ENCODE measurements at places on chromosomes 2 and 18. TPM values are rescaled to one million over a fixed set of nuclear protein-coding genes. Genes with fewer than 3 reads are reported as not detected.

Gene LBX2
- total RNA-seq, result 1.2 TPM

DNA sequence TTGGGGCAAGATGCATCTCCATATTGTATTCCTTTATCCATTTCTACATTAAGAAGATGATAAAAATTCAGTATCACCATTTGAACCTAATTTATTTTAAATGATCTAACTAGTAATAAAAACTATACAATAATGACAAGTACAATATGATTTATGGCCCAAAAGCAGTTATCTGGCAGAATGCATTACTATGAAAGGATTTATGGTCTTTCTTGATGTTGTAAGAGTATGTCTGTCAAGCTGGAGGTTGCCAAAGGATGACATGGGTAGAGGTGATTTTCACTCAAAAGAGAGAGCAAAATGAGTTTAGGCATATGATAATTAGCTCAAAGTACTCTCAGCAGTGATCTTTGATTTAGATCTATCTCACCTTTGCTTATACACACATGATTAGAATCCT lies 54.2 kb upstream of the MAP2 start:
- H3K27me3 ChIP-seq, result no peaks in the 10 kb centered on the region
- H3K4me1 ChIP-seq, result no peaks in the 10 kb centered on the region
- no peak for DNase-seq

DNA sequence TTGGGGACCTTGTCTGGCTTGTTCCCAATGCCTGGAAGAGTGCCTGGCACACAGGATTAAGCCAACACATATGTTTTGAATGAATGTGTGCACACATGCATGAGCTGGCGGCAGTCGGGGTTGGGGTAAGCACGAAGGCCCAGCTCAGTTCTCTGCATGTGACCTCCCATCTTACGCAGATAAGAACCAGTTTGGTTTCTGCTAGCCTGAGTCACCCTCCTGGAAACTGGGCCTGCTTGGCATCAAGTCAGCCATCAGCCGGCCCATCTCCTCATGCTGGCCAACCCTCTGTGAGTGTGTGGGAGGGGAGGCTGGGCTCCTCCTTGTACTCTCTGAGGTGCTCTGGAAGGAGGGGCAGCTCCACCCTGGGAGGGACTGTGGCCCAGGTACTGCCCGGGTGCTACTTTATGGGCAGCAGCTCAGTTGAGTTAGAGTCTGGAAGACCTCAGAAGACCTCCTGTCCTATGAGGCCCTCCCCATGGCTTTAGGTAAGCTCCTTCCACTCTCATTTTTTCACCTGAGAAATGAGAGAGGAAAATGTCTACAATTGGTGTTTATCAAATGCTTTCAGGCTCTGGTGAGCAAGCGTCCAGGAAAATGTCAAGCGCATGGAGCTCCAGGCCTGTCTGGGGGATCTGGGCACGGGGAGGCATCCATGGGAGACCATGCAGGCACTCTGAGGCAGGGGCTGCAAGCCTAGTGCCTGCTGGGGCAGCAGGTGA lies 9.7 kb upstream of the IL1RN start:
- H3K4me1 ChIP-seq, result peaks cover 19% of the 10 kb centered on the region
- H3K27ac ChIP-seq, result peak overlapping the region; percentile 91
- H3K36me3 ChIP-seq, result peaks cover 2% of the 10 kb centered on the region
- peak; percentile 79 for DNase-seq

DNA sequence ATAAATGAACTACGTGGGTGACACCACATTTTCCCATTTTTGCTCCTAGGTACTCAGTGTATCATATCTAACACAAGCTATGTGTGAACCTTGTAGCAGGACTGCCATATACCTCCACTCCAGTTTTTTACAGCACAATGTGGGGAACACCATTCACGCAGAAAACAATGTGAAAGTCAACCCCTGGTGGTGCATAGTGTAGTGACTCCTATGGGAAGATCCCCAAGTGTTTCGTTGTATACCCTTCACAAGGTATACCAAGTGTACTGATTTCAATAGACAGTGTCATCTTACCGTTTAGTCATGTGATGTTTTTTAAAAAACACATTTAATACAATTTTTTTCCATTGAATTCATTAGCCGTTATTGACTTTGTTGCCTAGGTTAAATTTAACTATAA lies 68.1 kb downstream of the ANKRD12 start:
- H3K27me3 ChIP-seq, result no peaks in the 10 kb centered on the region
- no peak overlapping the region for H3K4me3 ChIP-seq

Gene EFHD1
- 1.0 TPM for total RNA-seq

DNA sequence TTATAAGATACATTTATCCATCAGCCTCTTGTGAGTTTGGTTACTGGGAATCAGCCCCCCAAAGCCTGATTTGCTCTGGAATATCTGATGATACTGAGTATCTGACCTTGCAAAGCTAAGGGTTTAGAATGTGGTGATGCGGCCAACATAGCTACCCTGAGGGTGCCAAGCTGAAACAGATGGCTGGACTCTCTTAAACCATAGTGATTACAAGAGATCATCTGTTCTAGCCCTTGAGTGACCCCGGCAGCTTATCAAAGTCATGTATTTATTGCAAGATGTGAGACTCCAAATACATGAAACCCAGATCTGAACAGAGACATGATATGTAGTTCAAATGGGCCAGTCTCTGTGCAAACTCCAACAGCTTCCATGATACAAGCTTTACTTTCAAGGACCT lies 78.2 kb upstream of the CABLES1 start:
- H3K27me3 ChIP-seq, result peaks cover 6% of the 10 kb centered on the region
- DNase-seq, result no peak
- no peak overlapping the region for H3K4me3 ChIP-seq
- no peak overlapping the region for H3K27ac ChIP-seq
- no peaks in the 10 kb centered on the region for H3K36me3 ChIP-seq

DNA sequence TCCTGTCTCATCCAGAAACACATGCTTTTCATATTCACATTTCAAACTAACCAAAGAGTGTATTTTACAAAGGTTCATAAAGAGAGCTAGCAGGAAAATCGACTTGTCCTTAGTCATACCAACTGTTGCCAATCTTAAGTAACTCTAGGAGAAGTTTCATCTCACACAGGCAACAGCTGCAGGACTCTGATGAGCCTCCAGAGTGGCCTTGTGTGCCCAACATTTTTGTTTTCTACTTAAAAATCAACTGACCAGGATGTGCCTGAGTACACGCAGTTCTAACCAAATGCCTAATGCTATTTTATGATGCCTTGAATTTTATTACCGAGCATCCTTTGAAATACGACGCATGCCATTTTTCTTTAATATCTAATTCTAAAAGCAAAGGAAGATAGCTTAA lies 595.9 kb upstream of the LRRTM4 start:
- H3K27me3 ChIP-seq, result no peaks in the 10 kb centered on the region
- no peak for DNase-seq

GRCh38 chr2:62586981-62587380 lies 81.0 kb upstream of the TMEM17 start:
- H3K4me3 ChIP-seq, result no peak overlapping the region
- H3K4me1 ChIP-seq, result no peaks in the 10 kb centered on the region
- DNase-seq, result no peak
- H3K27ac ChIP-seq, result no peak overlapping the region
- no peaks in the 10 kb centered on the region for H3K36me3 ChIP-seq

Gene ERBB4
- not detected for total RNA-seq

DNA sequence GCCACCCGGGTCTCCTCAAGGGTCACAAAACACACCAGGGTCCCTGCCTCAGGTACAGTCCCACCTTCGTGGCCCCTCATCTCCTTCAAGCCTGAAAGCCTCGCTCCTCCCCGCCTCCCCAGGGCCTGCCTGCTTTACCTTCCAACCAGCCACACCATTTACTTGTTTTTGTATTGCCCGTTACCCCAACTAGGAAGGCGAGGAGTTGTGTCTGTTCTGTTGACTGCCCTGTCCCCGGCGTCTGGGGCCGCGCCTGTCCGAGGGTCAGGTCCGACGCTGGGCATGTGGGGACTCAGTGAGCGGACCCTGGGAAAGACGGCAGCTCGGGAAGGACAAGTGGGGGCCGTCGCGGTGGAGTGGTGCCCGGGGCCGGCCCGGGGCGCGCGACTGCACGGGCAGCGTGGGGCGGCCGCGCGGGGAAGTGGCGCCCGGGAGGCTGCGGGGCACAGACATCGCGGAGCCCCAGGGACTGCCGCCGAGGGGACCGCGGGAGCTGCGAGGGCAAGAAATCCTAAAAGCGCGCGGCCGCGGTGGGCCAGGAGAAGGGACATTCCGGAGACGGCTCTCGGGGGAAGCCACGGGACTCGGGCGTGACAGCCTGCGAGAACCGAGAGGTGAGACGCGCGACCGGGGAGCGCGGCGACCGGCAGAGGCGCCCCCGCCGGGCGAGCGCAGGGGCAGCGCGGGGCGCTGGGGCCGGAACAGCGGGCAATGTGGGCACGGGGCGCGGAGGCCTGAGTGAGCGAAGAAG lies 797 bp upstream of the GRHL1 start:
- DNase-seq, result peak; percentile 63
- H3K27me3 ChIP-seq, result peaks cover 63% of the 10 kb centered on the region
- H3K27ac ChIP-seq, result no peak overlapping the region
- peak overlapping the region; percentile 87 for H3K4me3 ChIP-seq
- H3K4me1 ChIP-seq, result peaks cover 6% of the 10 kb centered on the region

DNA sequence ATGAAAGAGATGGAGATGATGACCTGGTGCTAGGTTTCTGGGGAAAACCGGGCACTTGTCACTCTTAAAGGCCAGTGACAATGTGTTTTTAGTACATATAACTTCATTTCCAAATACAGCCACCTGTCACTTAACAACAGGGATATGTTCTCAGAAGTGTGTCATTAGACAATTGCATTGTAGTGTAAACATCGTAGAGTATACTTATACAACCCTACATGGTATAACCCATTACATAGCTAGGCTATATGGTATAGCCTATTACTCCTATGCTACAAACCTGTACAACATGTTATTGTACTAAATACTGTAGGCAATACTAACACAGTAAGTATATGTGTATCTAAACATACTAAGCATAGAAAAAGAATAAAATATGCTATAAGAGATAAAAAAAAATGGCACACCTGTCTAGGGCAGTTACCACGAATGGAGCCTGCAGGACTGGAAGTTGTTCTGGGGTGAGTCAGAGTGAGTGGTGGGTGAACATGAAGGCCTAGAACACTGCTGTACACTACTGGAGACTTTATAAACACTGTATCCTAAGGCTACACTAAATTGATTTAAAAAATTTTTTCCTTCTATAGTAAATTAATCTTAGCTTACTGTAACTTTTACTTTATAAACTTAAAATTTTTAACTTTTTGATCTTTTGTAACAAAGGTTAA lies 123.2 kb downstream of the THADA start:
- peaks cover 8% of the 10 kb centered on the region for H3K36me3 ChIP-seq
- H3K4me3 ChIP-seq, result no peak overlapping the region
- no peaks in the 10 kb centered on the region for H3K4me1 ChIP-seq
- H3K27ac ChIP-seq, result no peak overlapping the region
- no peak for DNase-seq
- H3K27me3 ChIP-seq, result no peaks in the 10 kb centered on the region

Gene ZNF519
- 25.0 TPM for total RNA-seq

DNA sequence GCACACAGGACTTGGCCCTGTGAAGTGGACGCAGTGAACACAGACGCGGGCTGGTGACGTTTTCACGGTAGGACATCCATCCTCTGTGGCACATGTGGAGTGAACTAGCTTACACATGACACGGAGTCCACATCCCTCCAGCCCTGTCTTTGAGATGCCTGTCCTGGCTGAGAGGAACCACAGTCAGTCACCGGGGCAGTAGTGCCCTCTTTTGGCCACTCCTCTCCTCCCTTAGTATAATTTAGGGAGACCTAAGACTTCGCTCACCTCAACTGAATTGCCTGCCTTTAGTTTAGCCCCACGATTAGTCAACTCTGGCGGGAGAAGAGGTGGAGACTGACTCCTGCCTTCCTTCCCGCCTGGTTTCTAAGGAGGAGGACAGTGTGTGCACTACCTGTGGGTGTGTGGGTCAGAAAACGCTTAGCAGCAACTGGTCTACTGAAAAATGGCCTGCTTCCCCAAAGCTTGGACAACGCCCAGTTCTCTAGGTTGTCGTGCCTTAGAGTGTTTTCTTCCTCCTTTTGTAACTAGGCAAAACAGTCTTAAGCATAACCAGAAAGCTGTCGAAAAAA lies 70.6 kb downstream of the MBP start:
- H3K36me3 ChIP-seq, result peaks cover 46% of the 10 kb centered on the region
- peaks cover 87% of the 10 kb centered on the region for H3K4me1 ChIP-seq
- peak; percentile 54 for DNase-seq
- H3K4me3 ChIP-seq, result peak overlapping the region; percentile 89
- H3K27ac ChIP-seq, result peak overlapping the region; percentile 98

- H3K36me3 ChIP-seq, result no peaks in the 10 kb centered on the region
- H3K27ac ChIP-seq, result no peak overlapping the region
- no peaks in the 10 kb centered on the region for H3K4me1 ChIP-seq
- DNase-seq, result no peak
- no peak overlapping the region for H3K4me3 ChIP-seq
Measured at GRCh38 chr18:25646971-25647370, 295.0 kb upstream of the ZNF521 start.

GRCh38 chr2:219627103-219628100 lies at the start of gene SLC4A3:
Gene SLC4A3, plus strand, starts transcription at chr2:219627630. Its CDS starts 363 bp downstream, at chr2:219627993.
- no peak within 1 kb of the TSS for H3K27ac ChIP-seq
- peaks cover 20% of the 10 kb centered on the region for H3K27me3 ChIP-seq
- H3K36me3 ChIP-seq, result no peaks in the 10 kb centered on the region
- H3K4me1 ChIP-seq, result peaks cover 4% of the 10 kb centered on the region
- peak; percentile 8 for DNase-seq
